ENCODE measurements at places on chromosomes 3 and 15. TPM values are rescaled to one million over a fixed set of nuclear protein-coding genes. Genes with fewer than 3 reads are reported as not detected.

GRCh38 chr3:27213450-27213849 lies 155.7 kb downstream of the NEK10 start:
- H3K27ac ChIP-seq, result no peak overlapping the region
- H3K27me3 ChIP-seq, result no peaks in the 10 kb centered on the region
- H3K4me1 ChIP-seq, result peaks cover 5% of the 10 kb centered on the region
- DNase-seq, result no peak

DNA sequence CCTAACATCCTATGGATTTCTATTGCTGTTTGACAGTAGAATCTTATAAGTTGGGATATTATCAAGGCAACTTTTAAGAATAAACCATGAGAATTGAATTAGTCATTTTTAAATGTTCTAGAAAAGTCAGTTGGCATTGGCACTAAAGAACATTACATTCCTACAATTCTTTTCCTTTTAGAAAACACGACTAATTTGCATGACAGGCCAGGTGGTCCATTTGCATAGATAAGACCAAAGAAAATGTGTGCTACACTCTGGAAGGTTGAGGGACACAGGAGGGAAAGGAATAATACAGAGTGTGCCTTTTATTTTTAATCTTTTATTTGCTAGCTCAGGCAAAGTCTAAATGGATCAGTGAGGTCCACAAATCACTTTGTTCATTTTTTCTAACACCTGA lies 962.3 kb downstream of the EPHA3 start:
- no peak for DNase-seq
- H3K27ac ChIP-seq, result no peak overlapping the region
- peaks cover 21% of the 10 kb centered on the region for H3K36me3 ChIP-seq
- no peaks in the 10 kb centered on the region for H3K27me3 ChIP-seq
- peaks cover 2% of the 10 kb centered on the region for H3K4me1 ChIP-seq

DNA sequence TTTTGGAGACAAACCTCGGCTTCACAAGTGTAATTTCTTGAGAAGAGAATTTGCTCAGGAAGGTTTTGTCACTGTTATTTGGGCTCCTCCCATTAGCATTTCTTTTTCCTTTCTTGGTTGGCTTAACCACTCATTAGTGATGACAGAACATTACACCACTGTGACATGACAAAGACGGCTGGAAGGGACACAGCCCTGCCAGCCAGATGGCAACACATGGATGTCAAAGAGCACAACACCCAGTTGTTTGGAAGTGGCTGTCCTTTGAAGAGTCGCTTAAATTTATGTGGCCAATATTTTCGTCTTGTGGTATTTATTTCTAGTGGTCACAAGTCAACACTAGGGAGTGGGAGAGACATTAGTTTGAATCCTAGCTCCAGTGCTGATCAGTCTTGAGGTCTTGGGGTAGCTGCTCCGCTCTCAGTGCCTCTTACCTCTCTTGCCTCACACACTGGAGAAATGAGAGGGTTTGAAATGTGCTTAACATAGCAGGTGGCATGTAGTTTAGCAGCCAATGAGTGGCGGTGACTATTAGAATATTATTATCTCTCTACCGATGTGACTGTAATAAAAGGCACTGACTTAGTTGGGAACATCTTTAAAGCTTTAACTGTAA lies 92.8 kb downstream of the FRMD4B start:
- H3K27ac ChIP-seq, result no peak overlapping the region
- H3K4me1 ChIP-seq, result no peaks in the 10 kb centered on the region
- DNase-seq, result no peak
- no peaks in the 10 kb centered on the region for H3K27me3 ChIP-seq
- no peaks in the 10 kb centered on the region for H3K36me3 ChIP-seq
- H3K4me3 ChIP-seq, result no peak overlapping the region

- H3K36me3 ChIP-seq, result peaks cover 3% of the 10 kb centered on the region
- no peaks in the 10 kb centered on the region for H3K4me1 ChIP-seq
- no peaks in the 10 kb centered on the region for H3K27me3 ChIP-seq
- no peak for DNase-seq
Observed at GRCh38 chr3:139043554-139044365, 932 bp downstream of the PRR23C start.

The EPB42 gene
- not detected for total RNA-seq

All from H9 (cell line).